ENCODE measurements at places on chromosomes 3 and 15.

DNA sequence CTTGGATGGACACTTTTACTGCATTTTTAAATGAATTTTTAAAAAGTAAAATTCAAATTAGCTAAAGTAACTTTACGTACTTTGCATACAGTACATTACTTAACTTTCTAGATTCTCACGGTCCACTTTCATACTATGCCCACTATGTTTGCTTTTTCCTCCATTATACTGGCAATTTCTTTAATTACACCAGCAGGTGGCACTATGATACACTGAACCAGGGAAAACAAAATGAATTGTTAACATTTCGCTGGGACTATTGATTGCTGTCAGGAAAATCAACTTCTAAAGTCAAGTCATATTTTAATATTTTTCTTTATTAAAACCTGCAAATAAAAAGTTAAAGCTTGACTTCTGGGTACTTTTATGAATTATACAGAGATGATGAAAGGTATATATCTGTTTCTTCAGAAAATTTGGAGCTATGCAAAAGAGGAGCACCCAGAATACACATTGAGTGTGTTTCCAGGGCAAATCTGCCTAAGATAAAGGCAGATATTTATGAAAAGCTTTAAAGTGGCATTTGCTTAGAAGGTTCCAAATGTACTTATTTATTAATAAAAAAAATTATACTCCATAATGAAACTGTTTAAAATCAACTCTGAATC, 21.8 kb upstream of the POU1F1 start:
- peak; percentile 32 for DNase-seq

DNA sequence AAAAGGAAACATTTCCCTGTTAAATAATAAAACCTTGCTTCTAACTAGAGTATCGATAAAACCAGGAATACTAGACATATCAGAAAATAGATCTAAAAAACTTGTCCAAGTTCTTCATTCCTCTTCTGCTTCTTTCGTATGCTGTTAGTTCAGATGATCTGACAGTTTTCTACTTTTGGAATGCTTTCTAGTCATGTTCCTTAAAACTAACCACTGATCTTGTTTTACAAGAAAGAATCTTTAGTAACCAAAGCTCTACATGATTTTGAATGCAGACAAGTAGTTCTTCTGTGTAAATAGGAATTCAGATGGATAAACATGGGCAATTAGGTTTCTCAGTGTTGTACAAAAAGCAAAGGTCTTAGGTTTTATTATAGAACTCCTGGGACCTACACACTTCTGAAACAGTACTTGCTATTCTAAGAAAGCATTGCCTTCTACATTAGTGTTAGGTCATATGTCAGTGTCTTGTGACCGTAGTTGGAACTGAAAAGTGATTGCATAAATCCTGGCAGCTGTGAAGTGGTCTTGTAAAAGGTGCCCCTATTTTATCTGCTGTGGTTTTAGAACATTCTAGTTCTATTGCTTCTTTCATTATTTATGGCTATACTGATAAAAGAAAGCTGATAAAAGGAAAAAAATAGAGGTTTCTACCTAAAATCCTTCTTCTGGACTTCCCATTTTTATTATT, 40.7 kb downstream of the SNRK start:
- DNase-seq = no peak

DNA sequence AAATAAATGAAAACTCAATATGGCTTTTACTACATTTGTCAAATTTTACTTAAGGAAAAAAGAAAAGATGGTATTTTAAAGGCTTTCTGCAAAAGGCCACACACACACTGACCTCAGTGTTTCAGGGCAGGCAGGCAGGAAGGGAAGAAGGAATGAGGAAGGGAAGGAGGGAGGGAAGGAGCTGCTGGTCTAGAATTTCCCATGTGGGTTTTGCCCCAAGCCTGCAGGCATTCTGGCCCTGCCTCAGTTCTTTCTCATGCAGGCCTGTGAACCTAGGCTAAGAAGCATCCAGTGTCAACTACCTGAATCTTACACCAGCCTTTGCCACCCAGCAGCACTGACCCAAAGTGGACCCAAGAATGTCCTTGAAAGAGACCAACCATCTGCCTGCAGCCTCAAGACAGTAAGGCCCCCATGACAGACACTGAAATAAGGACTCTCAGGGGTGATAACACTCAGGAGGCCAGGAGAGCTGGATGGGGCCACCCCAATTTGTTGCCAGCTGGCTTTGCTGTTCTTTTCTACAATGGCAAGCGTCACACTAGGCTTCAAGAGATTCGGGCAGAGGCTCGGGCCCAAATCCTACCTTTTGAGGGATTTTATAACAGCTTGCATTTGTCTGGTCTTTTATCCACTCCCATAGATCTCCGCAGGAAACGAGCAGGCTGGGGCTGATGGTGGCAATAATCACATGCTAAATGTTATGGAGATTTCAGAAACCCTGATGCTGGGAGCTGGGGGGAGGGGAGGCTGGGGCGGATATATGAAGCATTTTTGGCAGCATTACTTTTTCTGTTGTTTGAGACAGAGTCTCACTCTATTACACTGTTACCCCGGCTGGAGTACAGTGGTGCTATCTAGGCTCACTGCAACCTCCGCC, 51.4 kb downstream of the XXYLT1 start:
- DNase-seq = no peak

GRCh38 chr3:163175970-163176369, 1679.4 kb downstream of the OTOL1 start:
- DNase-seq = no peak

- DNase-seq = no peak
These were observed 52.5 kb downstream of the SEMA3G start for GRCh38 chr3:52392216-52392930.

DNA sequence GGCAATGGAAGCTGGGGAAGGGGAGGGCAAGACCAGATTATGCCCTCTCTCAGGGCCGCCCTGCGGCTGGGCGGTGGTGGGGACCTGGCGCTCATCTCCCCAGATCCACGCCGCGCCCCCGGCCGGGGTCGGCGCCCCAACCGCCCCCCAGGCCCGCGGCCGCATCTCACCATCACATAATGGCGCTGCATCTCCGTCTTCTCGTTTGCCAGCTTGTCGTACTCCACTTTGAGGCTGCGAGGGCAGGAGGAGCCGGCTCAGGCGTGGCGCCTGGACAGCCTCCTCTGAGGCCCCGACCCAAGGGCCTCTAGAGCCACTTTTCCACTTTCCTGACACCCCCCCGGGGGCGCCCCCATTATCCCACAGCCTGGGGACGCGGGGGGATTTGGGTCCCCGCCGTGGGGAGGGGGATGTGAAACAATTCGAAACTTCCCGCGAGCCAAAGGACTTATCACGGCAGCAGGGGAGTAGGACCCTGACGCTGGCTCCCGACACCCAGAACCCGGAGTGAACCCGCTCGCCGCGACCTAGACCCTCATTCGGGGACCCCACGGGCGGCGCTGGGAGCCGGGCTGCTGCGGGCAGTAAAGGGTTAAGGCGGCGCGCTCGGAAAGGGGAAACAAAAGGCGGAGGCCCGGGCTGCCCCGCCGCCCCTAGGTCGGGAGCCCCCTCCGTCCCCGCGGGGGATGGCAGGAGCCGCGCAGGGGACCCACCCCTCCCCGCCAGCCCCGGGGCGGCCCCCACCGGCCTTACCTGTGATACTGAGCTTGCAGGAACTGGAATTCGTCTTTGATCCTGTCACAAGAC, 2.1 kb downstream of the TLE3 start:
- peak; percentile 63 for DNase-seq

GRCh38 chr15:46297766-46298165, 662.9 kb downstream of the SQOR start:
- no peak for DNase-seq

DNA sequence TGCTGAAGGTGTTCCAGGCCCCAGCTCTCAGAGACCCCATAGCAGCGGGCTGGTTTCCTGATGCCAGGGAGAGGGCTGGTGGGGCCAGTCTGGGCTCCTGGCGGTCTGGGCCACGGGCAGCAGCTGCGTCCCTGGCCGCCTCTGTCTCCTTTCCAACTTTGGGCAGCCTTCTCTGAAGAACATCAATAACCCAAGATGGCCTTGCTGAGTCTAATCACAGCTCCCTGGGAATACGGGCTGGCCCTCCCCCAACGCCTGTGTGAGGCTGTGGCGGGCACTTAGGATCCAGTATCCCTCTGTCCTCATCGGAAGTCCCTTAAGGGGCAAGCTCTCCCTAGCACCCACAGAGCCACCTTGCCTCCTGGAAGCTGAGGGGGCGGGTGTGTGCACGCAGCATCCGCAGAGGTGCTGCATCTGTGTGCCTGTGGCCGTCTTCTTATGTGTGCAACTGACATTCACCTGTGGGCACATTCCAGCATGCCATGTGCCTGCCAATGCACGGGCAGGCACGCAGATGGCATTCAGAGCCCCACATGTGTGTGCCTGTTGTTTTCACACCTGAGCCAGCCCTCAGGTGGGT, 2.1 kb downstream of the ATP2B2 start:
- DNase-seq = no peak

GRCh38 chr15:68464448-68465090, 32.6 kb upstream of the ITGA11 start:
- DNase-seq = no peak

GRCh38 chr15:82312586-82313349, 36.5 kb downstream of the GOLGA6L10 start:
- DNase-seq = no peak

GRCh38 chr3:162770551-162770950, 1273.9 kb downstream of the OTOL1 start:
- DNase-seq = no peak

GRCh38 chr15:49890689-49891088, 228.3 kb downstream of the ATP8B4 start:
- DNase-seq = no peak

DNA sequence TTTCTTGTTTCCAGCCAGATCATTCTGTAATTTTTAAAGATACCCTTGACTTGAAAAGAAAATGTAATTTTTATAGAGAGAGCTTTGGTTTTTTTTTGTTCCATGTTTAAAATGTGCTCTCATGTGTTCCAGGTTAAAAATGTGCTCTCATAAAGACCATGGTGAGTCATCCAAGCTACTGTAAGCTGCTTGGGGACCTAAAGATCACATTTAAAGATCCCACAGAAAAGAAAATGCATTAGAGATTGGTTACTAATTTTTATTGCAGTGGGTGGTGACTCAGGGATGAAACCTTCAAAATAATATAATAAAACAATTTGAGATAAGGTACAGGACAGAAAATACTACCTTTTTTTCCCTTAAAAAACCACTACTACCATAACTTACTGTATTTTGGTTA, 11.0 kb downstream of the TCF12 start:
- no peak for DNase-seq

GRCh38 chr15:31263751-31264558, 62.7 kb upstream of the KLF13 start:
- DNase-seq = peak; percentile 46

DNA sequence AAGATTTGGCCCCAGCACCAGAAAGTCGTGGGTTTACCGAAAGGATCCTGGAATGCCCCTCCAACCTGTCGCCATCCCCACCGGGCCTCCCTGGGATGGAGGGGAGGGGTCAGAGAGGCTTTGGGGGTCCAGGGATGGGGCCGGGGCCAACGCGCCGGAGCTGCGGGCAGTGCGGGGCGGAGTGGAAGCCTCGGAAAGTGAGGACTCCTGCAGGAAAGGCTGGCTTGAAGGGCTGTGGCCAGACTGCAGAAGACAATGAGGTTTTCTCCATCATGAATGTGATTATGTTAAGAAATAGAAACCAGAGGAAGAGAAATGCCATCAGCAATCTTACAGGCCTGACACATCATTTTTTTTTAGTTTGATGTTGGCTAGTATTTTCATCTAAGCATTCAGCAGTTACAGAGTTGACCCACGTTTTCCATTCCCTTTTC, 738 bp downstream of the YEATS2 start:
- peak; percentile 72 for DNase-seq

DNA sequence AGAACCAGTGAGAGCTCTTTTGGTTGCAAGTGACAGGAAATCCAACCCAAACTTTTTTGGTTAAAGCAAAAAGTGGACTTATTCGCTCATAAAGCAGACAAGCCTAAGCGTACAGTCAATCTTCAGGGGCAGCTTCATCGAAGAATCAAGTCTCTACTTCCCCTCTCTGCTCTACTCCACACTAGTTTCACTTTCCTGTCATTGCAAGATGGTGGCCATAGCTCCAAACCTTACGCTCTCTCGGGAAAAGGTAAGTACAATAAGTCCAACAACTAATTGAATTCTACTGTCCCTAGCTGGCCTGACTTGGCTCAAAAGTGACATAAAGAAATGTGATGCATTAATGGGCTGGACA, 24.9 kb upstream of the ZNF710 start:
- DNase-seq = no peak

- no peak for DNase-seq
These were observed 24.0 kb downstream of the OSBPL10 start for GRCh38 chr3:31957106-31957505.

DNA sequence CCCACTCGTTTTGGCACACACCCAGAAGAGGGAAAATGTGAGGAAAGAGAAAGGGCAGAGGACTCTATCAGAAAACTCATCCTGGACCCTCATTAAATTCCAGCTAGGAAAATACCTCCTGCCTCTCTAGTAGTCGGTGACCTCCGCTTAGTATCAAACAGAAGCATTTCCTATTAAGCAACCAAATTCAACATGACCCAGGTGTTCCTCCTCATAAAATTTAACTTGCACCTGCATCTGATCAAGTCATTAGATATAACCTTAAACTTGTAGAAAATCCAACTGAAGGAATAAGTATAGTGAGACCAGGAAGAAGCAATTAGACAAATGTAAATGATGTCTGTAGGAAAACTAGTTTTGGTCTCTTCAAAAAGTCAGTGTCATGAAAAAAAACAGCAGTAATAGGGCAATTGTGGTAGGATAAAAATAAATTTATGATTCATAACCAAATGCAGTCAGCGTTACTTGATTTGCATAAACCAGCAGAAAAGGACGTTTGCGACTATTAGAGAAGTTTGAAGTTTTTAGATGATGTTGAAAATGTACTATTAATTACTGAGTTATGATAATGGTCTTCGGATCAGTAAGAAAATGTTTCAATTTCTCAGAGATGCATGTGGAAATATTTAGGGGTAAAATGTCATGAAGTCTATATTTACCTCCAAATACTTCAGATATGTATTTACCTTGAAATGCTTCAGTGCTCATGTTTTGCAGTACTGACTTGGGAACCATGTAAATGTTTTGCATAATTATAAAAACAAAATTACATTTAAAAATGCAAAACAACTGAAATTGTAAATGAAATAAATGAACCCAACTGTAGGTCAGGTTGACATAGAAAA, 44.6 kb downstream of the LDHAL6B start:
- no peak for DNase-seq

- DNase-seq = no peak
These were observed 12.7 kb upstream of the CRABP1 start for GRCh38 chr15:78327466-78327865.

GRCh38 chr15:88657326-88658069, 18.7 kb downstream of the ISG20 start:
- peak; percentile 82 for DNase-seq
